ENCODE measurements at places on chromosomes 1 and 21.

- DNase-seq, result no peak
Measured at GRCh38 chr1:231027971-231028370, 12.1 kb downstream of the FAM89A start.

GRCh38 chr21:42751866-42752265 lies 98.4 kb downstream of the PDE9A start:
- DNase-seq, result no peak

- no peak for DNase-seq
Measured at GRCh38 chr21:30942192-30942591, 60.8 kb upstream of the KRTAP11-1 start.

DNA sequence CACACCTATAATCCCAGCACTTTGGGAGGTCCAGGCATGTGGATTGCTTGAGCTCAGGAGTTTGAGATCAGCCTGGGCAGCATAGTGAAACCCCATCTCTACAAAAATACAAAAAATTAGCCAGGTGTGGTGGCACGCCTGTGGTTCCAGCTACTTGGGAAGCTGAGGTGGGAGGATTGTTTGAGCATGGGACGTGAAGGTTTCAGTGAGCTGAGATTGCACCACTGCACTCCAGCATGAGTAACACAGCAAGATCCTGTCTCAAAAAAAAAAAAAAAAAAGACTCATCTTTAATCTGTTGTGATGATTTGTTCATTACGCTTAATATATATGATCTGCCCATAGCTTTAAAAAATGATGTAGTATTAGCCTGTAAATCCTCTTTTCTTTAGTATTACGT lies 44.0 kb downstream of the OR10J1 start:
- no peak for DNase-seq

- no peak for DNase-seq
Measured at GRCh38 chr1:9801909-9802308, 21.9 kb downstream of the CLSTN1 start.

DNA sequence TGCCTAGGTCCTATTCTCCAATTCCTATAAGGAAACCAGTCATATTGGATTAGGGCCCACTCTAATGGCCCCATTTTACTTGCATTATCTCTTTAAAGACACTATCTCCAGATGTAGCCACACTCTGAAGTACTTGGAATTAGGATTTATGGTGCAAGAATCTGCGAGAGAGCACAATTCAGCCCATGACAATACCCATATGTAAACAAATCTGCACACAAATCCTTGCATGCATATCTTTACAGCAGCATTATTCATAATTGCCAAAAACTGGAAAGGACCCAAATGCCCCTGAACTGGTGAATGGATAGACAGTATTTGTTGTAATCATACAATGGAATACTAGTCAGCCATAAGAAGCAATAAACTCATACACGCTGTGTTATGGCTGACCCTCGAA lies 229.8 kb upstream of the ADAMTS5 start:
- DNase-seq, result no peak

- DNase-seq, result no peak
Measured at GRCh38 chr1:172971241-172971640, 79.5 kb downstream of the TNFSF18 start.

- no peak for DNase-seq
Measured at GRCh38 chr1:40303051-40303771, 13.9 kb downstream of the COL9A2 start.

GRCh38 chr1:169929210-169929526 lies 35.5 kb upstream of the SCYL3 start:
- DNase-seq, result no peak

- DNase-seq, result peak; percentile 30
Measured at GRCh38 chr1:56525489-56526041, 53.8 kb downstream of the PLPP3 start.

- DNase-seq, result no peak
Measured at GRCh38 chr1:185137896-185138545, 18.7 kb downstream of the TRMT1L start.

DNA sequence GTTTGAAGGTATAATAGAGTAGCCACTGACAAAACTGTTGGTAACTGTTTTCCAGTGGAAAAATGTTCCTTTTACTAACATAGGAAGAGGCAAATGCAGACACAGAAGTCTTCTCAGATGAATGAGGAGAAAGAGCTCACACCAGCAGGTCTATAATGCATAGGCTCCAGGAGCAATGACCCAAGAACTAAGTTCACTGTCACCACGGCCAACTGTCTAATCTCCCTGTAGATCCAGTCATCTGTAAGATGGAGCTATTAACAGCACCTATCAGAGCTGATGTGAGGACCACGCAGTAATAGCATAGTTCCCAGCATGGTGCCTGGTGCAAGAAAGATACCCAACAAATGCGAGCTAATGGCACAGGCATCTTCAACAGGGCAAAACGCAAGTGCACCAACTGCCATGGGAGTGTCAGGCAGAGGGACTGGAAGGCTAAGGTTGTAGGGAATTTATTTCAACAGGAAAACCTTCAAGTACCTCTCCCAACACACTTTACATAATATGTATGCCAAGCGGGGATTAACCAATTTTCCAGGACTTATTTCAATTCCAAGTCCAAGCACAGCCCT lies 12.9 kb downstream of the GNB1 start:
- DNase-seq, result no peak

DNA sequence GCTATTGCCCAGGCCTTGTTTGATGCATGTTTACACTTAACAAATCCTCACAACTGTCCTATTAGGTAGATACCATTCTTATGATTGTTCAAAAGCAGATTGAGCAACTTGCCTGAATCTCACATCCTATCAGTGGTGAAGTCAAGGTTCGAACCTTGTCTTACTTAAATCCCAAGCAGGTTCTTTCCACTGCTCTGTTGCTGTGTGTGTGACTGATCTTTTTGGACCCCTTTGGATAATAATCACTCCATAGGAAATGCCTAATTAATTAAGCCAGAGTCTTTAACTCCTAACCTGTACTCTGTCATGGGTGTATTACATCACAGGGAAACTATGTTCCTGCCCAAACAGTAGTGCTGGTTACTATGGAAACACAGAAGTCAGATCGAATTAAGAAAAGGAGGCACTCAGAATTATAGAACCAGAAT lies 84.2 kb downstream of the SPATA46 start:
- peak; percentile 17 for DNase-seq

GRCh38 chr1:145751491-145752037 lies 32.3 kb downstream of the CD160 start:
- DNase-seq, result peak; percentile 58

DNA sequence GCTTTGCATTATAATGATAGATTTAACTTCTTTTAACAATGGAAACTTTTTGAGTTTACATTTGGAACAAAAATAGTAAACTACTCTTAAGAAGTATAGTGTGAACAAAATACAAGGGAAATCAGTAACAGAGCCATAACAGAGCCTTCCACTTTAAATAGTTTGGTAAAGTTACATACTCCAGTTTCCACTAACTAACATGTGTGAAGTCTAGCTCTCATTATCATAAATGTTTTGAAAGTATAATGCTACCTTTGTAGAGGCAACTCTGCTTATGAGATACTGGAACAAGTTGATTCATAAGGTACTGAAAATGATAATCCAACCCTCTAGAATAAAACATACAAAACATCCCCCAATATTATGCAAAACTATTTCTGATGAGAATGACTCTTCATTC lies 1155.1 kb upstream of the ADGRL2 start:
- no peak for DNase-seq

DNA sequence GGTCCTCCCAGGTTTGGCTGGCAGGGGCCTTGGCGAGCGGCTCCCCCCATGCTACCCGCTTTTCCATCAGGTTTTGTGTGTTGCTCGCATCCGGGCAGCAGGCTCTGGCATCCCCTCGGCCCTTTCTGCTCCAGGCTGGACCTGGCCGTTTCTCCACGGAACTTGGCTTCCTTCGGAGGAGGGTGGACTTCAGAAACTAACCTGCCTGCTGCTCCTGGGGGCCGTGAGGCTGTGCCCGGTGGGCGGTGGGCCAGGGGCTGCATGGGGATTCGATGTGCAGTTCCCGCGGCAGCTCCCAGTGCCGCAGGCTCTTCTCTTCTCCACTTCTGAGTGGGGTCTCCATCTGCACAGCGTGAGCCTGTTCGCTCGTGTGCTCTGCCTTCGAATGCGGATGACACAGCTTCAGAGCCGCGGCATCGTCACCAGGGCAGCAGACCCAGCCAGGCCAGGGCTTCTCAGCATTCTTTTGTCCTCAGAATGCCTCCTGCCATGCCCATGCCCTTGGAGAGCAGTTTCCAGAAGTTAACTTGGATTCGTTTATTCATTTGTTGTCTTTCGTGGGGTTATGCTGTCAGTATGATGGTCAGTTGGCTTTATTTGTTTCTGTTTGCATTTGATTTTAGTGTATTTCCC lies 36.4 kb downstream of the PRKCZ start:
- DNase-seq, result no peak

DNA sequence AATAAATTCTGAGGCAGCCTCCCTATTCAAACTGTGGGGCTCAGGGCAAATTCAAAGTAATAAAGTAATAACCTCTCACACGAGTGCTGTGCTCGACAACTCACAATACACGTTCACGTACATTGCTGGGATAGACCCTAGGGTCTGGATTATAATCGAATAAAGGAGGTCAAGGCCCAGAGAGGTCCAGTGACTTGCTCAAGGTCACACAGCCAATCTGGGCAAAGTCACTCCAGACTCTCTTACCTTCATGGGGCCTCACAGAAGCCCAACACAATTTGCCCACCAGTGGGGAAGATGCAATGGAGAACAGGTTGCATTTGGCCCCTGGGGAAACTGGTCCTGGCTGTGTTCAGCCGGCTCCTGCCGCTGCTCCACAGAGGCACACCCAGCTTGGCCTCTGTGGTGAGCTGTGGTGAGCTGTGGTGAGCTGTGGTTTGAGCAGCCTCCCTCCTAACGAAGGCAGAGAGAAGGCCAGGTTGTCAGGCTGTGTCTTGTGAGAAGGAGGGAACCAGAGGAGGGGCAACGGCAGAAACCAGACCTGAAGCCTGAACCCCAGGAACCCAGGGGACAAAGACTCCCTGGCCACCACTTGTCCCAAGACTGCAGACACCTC lies 35.1 kb downstream of the NUAK2 start:
- peak; percentile 65 for DNase-seq

- peak; percentile 88 for DNase-seq
Measured at GRCh38 chr1:205371871-205372660, 15.3 kb upstream of the KLHDC8A start.

DNA sequence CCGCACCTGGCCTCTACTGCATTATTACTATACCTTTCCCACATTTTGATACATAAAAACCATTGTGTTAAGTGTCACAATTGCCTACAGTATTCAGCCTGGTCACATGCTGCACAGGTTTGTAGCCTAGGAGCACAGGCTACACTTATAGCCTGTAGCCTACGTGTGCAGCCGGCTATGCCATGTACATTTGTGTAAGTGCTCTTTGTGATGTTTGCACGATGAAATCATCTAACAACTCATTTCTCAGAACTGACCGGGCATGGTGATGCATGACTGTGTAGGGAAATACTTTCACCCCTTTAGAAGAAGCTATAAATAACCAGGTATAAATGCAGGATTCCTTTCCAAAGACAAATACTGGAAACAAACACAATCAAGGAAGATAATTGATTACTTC lies 12.1 kb downstream of the ERG start:
- peak; percentile 87 for DNase-seq

- no peak for DNase-seq
Measured at GRCh38 chr1:97745912-97746311, 174.9 kb downstream of the DPYD start.

DNA sequence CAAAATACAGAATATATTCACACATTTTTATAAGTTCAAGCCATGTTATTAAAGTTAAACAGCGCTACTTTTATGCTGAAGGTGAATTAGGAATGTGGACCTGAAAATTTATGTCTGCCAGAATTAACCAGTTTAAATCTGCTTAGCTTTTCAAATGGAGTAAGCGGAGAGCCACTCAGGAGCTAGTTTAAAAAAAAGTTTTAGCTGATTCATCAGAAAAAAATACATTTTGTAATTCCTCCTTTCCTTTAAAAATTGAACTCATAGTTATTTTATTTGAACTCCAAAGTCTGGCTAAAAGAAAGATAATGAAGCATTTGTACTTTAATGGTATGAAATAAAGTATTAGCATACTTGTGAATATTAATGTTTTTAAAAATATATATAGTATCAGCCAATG lies 21.2 kb downstream of the C21orf91 start:
- DNase-seq, result no peak

DNA sequence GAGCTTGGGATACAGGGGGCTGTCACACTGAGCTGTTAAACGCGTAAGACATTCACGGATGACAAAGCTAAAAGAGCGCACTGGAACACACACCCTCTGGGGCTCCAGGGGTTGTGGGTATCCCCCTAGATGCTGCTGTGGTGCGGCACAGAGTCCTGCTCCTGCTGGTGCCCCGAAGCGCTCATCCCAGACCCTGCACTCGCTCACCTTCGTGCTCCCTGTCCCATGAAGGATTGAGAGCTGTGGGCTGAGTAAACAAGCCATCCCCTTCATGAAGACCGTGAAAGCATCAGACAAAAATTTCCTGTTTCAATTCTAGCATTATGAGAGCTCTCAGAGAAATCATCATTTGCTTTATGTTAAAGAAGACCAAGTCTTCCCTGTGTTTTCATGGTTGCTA lies 463.5 kb upstream of the ADGRL2 start:
- DNase-seq, result no peak

- DNase-seq, result no peak
Measured at GRCh38 chr1:56457756-56458375, 121.5 kb downstream of the PLPP3 start.

DNA sequence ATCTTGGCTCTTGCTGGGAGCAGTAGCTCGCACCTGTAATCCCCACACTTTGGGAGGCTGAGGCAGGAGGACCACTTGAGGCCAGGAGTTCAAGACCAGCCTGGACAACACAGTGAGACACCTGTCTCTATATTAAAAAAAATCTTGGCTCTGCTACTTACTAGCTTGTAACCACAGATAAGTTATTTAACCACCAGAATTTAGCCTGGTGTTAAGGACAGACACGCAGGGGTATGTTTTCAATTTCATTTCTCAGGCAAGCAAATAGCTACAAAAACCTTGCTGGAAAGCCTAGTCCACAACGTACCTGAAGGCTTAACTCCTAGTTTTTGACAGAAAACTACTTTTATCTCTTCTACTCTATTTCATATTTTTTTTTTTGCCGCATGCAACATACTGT lies 24.8 kb upstream of the GFI1 start:
- no peak for DNase-seq

GRCh38 chr1:206023695-206024094 lies at the start of gene CTSE:
Gene CTSE, minus strand, starts transcription at chr1:206023895. Its CDS starts 104 bp downstream, at chr1:206023791.
- no peak for DNase-seq

GRCh38 chr21:38228115-38228514 lies 28.7 kb upstream of the KCNJ15 start:
- no peak for DNase-seq

GRCh38 chr1:223197923-223198627 lies 55.0 kb upstream of the TLR5 start:
- DNase-seq, result no peak

DNA sequence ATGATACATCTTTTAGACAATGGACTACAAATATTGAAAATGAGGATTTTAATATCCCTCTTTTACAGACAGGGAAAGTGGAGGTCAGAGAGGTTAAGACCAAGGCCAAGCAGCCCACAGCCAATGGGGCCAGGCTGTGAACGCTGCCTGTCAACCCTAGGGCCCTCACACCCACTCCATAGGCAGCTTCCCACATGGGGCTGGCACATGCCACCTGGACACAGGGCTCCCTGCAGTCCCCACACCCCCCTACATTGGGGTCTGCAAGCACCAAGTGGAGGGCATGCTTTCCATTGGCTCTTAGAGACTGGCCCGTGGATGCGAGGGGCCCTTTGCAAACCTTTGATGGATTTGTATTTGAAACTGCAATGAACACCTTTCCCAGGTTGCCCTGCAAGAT lies 348.5 kb upstream of the VAMP3 start:
- DNase-seq, result no peak

GRCh38 chr1:170274131-170274501 lies 128.4 kb downstream of the NTMT2 start:
- DNase-seq, result no peak

Measured in brain microvascular endothelial cell (primary cell).